Prostate gland (tissue), 2 donors: ENCODE measurements at places on chromosomes 2 and 18. TPM values are rescaled to one million over a fixed set of nuclear protein-coding genes. Genes with fewer than 3 reads are reported as not detected.

Gene TTN
- total RNA-seq = 36.8 TPM

Gene SLC9A2
- 7.3 TPM for total RNA-seq

Gene SLC16A14
- 3.2 TPM for total RNA-seq

Gene SKOR2
- total RNA-seq = not detected

Gene CRACDL
- 4.1 TPM for total RNA-seq

Gene ALPI
- not detected for total RNA-seq

Gene NT5DC4
- 0.23 TPM for total RNA-seq

Gene TEX44
- 10.6 TPM for total RNA-seq

Gene ZNF532
- 231 TPM for total RNA-seq

DNA sequence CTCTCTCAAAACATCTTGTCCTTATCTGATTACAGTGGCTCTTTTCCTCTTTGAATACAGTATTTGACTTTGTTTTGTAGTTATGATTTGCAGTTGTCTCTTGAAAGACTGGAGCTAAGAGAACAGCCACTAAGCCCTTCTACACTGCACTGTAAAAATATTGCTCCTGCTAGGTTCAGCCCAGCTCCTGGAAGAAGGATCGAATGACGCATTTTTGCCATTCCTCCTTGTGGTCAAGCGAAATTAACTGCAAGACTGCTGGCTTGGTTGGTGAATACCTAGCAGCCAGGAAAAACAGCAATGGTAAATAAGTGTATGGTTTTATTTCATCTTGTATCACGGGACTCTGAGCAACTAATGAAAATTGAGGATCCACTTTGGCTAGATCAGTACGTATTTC is 407.8 kb upstream of the CDH2 start:
- DNase-seq = no peak
- no peaks in the 10 kb centered on the region for H3K27me3 ChIP-seq
- no peaks in the 10 kb centered on the region for H3K4me1 ChIP-seq
- H3K27ac ChIP-seq = no peak overlapping the region
- H3K4me3 ChIP-seq = no peak overlapping the region
- H3K36me3 ChIP-seq = no peaks in the 10 kb centered on the region

DNA sequence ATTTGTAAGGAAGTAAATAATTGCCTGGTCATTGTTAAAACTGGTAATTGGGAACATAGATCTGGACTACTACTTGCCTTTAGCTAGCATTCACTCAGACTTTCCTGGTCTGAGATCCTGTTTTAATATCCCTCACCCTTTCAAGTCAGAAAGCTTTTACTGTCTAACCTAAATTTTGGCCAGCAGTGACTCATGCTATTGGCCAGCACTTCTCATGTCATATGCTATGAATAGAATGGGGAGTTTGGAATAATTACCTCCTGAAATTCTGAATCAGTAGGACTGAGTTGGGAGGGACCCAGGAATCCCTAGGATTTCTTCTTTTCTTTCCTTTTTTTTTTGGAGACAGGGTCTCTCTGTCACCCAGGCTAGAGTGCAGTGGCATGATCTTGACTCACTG is 19.3 kb downstream of the STK36 start:
- no peak overlapping the region for H3K27ac ChIP-seq
- H3K4me1 ChIP-seq = no peaks in the 10 kb centered on the region
- no peak overlapping the region for H3K4me3 ChIP-seq
- DNase-seq = no peak

- no peaks in the 10 kb centered on the region for H3K36me3 ChIP-seq
- no peak for DNase-seq
- no peak overlapping the region for H3K27ac ChIP-seq
- no peaks in the 10 kb centered on the region for H3K27me3 ChIP-seq
- no peak overlapping the region for H3K4me3 ChIP-seq
These were observed 229.1 kb upstream of the FN1 start for GRCh38 chr2:215664847-215665525.

GRCh38 chr2:230471074-230471473 is 55.1 kb downstream of the SP100 start:
- H3K4me1 ChIP-seq = no peaks in the 10 kb centered on the region
- H3K4me3 ChIP-seq = no peak overlapping the region
- no peaks in the 10 kb centered on the region for H3K36me3 ChIP-seq
- no peak overlapping the region for H3K27ac ChIP-seq
- no peak for DNase-seq

DNA sequence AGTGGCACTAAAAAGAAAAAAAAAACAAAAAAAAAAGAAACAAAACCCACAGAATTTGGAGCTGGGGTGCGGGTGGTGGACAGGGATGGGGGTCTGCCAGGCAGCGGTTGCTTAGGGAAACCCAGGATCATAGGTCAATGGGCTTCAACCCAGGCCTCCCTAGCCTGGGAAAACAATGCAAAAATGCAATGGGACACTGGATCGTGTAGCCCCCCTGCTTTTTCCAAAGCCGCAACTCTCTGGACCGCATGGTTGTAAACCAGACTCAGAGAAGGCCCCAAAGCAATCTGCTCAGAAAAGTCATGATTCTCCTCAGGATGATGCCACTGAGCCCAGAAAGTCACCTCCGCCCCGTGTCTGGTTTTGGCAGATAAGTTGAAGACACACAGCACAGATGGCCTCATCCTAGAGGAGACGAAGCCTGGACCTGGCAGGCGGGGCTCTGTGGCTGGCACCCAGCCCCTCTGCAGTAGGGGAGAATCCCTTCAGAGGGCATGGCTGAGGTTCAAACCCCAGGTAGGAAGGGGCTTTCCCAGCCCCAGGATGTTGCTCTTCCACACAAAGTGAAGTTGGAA is 5.1 kb downstream of the DLX2 start:
- no peak overlapping the region for H3K27ac ChIP-seq
- no peak for DNase-seq
- no peaks in the 10 kb centered on the region for H3K36me3 ChIP-seq
- no peak overlapping the region for H3K4me3 ChIP-seq
- peaks cover 17% of the 10 kb centered on the region for H3K4me1 ChIP-seq

- H3K36me3 ChIP-seq = no peaks in the 10 kb centered on the region
- DNase-seq = no peak
- H3K4me3 ChIP-seq = no peak overlapping the region
- no peaks in the 10 kb centered on the region for H3K4me1 ChIP-seq
- H3K27ac ChIP-seq = no peak overlapping the region
These were observed 50.5 kb upstream of the CREB1 start for GRCh38 chr2:207479198-207479785.

- no peaks in the 10 kb centered on the region for H3K4me1 ChIP-seq
- no peaks in the 10 kb centered on the region for H3K27me3 ChIP-seq
- no peak overlapping the region for H3K27ac ChIP-seq
- DNase-seq = no peak
- no peak overlapping the region for H3K4me3 ChIP-seq
These were observed 301.6 kb downstream of the SLC8A1 start for GRCh38 chr2:40150266-40150665.

DNA sequence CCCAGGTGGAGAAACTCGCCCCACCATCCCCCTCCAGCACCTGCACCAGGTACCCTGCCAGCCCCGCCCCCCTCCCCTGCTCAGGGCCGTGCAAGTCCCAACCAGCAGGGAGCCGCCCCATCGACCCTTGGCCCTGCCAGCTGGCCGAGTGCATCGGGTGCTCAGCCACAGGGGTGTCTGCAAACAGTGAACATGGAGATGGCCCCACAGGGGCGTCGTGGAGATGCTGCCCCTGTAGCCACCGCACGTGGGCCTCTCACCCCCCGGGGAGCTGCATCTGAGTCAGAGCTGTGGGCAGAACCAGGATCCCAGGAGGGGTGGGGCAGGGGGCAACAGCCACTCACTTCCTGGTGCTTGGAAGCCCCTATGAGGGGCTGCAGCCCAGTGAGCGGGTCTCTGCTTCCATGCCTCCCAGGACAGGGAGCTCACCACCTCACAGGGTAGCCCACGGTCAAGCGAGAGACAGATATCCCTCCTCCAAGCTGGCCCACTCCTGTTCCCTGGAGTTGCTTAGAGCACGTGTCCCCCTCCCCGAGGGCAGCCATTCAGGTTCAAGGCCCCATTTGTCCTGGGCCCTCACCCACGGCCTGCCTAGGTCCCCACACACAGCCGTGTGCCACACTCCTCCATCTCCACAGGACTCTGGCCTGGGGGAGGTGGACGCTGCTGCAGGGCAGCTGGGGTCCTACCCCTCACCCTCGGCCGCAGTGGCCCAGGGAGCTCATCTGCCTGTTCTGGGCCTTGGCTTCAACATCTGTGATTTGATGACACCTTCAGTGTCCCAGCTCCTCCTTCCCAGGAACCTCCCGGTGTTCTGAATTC is 1.1 kb upstream of the MAB21L4 start:
- H3K4me1 ChIP-seq = peaks cover 19% of the 10 kb centered on the region
- H3K27me3 ChIP-seq = no peaks in the 10 kb centered on the region
- no peaks in the 10 kb centered on the region for H3K36me3 ChIP-seq
- no peak overlapping the region for H3K4me3 ChIP-seq
- DNase-seq = peak; percentile 52
- H3K27ac ChIP-seq = no peak overlapping the region

- H3K4me1 ChIP-seq = no peaks in the 10 kb centered on the region
- no peak overlapping the region for H3K4me3 ChIP-seq
- H3K27ac ChIP-seq = no peak overlapping the region
- H3K27me3 ChIP-seq = no peaks in the 10 kb centered on the region
- H3K36me3 ChIP-seq = no peaks in the 10 kb centered on the region
These were observed 221.8 kb downstream of the MREG start for GRCh38 chr2:215791481-215791937.

GRCh38 chr2:128103407-128103806 is 12.4 kb downstream of the UGGT1 start:
- no peaks in the 10 kb centered on the region for H3K27me3 ChIP-seq
- DNase-seq = no peak
- no peak overlapping the region for H3K27ac ChIP-seq
- no peaks in the 10 kb centered on the region for H3K4me1 ChIP-seq
- H3K36me3 ChIP-seq = no peaks in the 10 kb centered on the region

GRCh38 chr2:179703702-179704101 is 157.7 kb downstream of the ZNF385B start:
- H3K27ac ChIP-seq = no peak overlapping the region
- H3K36me3 ChIP-seq = no peaks in the 10 kb centered on the region
- H3K4me1 ChIP-seq = no peaks in the 10 kb centered on the region

- no peaks in the 10 kb centered on the region for H3K36me3 ChIP-seq
- no peak for DNase-seq
- H3K27ac ChIP-seq = no peak overlapping the region
- H3K27me3 ChIP-seq = no peaks in the 10 kb centered on the region
- no peaks in the 10 kb centered on the region for H3K4me1 ChIP-seq
- no peak overlapping the region for H3K4me3 ChIP-seq
These were observed 2.6 kb upstream of the CD207 start for GRCh38 chr2:70837980-70838925.

DNA sequence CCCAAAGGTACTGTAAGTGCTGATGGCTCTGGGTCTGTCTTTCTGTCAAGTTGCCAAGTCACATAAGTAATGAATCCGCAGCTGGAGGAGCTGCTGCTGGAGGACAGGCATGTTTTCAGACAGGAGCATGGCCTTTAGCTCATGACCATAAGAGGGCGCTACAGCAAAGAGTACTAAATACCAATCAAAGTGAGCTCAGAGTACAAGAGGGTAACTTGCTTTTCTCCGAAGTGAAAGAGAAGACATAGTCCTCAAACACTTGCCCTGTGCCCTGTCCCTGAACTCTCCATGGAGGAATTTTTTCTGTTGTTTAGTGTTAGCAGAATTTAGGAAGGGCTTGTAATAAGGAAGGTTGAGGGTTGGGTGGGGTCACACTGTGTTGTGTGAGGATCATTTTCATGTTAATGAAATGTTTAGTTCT is 58.0 kb upstream of the EML6 start:
- H3K36me3 ChIP-seq = no peaks in the 10 kb centered on the region
- peak overlapping the region; percentile 71 for H3K27ac ChIP-seq
- no peak overlapping the region for H3K4me3 ChIP-seq

DNA sequence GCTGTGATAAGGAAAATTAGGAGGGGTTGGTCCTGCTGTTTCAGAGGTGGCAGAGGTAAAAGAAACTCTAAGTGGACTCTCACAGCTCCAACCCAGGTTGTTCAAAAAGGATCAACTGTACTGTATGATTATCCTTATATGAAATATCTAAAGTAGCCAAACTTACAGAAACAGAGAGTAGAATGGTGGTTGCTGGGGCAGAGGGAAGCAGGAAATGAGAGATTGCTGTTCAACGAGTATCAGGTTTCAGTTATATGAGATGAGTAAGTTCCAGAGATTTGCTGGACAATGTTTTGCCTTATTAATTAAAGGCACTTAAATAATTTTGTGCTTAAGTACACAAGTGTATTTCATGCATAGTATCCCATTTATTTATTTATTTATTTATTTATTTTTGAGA is 972.0 kb upstream of the LRRTM1 start:
- no peak overlapping the region for H3K27ac ChIP-seq
- DNase-seq = no peak
- H3K4me1 ChIP-seq = no peaks in the 10 kb centered on the region
- no peak overlapping the region for H3K4me3 ChIP-seq
- H3K36me3 ChIP-seq = no peaks in the 10 kb centered on the region

DNA sequence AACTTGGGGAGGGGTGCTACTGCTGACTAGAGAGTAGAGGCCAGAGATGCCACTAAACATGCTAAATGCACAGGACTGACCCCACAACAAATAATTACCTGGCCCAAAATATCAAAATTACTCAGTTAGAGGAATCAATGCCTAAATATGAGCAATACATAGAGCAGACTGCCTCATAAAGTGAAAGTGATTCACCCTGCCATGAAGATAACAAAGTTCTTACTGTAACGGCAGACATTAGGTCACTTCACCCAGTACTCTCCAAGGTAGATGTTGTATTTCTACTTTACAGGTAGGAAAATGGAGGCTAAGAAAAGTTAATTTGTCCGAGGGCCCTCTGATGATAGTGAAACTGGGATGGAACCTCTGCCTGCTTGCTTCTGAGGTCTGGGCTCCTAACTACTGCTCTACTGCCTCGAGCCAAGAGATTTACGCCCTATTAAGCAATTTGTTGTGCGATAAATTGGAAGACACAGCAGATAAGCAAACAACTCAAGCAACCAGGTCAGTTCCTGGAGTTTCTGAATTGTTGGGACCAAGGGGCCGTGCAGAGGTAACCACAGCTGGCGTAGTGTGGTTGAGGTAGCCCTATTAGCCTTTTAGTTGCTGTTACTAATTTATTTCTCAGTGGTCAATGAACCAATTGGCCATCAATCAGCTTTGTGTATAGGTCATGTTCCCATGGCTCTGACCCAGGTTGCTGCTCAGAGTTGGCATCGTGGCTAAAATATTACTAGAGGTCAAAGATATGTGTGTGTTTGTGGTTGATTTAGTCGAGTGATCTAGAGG is 4.8 kb downstream of the DHRS9 start:
- no peaks in the 10 kb centered on the region for H3K27me3 ChIP-seq
- no peak overlapping the region for H3K4me3 ChIP-seq
- DNase-seq = no peak
- H3K36me3 ChIP-seq = no peaks in the 10 kb centered on the region
- H3K27ac ChIP-seq = no peak overlapping the region
- no peaks in the 10 kb centered on the region for H3K4me1 ChIP-seq
